ENCODE measurements at places on chromosomes 6 and 20.

DNA sequence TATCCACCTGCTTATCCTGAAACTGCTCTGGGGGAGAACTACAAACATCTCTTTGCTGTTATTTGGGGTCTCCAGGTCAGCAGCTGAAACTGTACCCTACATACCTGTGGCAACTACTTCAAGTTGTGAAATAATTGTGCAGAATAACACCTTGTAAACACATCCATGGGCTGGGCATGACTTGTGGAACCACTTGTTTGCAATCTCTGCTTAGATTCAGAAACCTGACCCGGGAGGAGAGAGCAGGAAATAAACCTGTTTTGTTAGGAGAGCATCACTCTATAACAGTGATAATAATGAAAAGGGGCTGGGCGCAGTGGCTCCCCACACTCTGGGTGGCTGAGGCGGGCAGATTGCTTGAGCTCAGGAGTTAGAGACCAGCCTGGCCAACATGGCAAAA, 183.1 kb downstream of the NFATC2 start:
- DNase-seq, result no peak

GRCh38 chr20:8127553-8128255, 4.4 kb upstream of the PLCB1 start:
- DNase-seq, result no peak

GRCh38 chr6:143698759-143699429, 21.1 kb downstream of the PHACTR2 start:
- no peak for DNase-seq

DNA sequence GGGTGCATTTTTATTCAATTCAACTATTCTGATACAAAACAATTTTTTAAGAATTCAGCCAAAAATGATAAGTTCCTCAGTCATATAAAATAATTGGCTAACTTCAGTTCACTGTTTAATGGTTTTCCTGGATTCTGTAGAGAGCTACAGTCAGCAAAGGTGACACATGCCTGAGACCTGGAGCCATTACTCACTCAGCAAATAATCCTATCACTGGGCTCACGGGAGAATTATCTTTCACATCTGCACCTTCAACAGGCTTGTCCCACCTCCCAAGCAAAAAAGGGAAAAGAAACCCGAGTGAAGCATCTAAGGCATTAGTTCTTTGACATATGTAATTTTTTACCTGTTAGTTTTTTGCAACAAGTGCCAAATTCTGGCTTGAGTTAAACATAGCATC, 34.9 kb upstream of the FOXA2 start:
- DNase-seq, result no peak

GRCh38 chr20:24334830-24335229, 134.6 kb upstream of the SYNDIG1 start:
- DNase-seq, result no peak

DNA sequence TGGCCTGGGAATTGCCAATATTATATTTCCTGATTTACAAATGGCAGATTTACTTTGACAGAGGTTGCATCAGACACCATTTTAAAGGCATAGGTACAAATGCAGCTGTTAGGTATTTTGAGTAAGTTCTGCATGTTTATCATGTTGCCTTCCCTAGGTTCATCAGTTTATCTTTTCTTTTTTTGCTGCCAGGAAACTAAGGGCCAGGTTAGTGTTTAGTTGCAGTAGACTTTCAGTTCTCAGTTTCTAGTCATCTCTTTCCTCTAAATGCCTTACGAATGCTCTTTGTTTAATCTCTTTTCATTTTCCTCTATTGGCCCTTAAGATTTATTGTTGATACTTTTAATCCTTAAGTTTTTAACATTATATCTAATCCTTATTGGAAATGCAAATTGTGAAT, 129.9 kb downstream of the SMAP1 start:
- DNase-seq, result no peak

DNA sequence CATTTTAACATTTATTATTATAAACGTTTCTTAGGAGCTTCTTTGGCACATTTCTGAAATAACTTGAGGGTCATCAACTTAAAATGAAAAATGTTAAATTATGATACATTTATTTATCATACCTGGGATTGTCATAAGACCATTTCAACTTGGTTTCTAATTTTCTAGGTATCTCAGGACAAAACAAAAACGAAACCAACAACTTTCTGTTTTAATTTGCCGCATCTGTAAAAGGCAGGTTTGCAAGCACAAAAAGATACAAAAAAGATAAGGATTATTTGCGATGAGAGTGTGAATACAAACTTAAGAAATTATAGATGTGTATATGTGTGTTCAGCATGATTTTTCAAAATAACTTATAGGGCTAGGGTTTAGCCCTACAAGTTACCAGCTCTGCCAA, 395.0 kb upstream of the RUNX2 start:
- no peak for DNase-seq

- DNase-seq, result no peak
Observed at GRCh38 chr6:154080461-154081189, 41.6 kb downstream of the OPRM1 start.

GRCh38 chr6:159914565-159914923, 23.8 kb downstream of the MAS1 start:
- no peak for DNase-seq

DNA sequence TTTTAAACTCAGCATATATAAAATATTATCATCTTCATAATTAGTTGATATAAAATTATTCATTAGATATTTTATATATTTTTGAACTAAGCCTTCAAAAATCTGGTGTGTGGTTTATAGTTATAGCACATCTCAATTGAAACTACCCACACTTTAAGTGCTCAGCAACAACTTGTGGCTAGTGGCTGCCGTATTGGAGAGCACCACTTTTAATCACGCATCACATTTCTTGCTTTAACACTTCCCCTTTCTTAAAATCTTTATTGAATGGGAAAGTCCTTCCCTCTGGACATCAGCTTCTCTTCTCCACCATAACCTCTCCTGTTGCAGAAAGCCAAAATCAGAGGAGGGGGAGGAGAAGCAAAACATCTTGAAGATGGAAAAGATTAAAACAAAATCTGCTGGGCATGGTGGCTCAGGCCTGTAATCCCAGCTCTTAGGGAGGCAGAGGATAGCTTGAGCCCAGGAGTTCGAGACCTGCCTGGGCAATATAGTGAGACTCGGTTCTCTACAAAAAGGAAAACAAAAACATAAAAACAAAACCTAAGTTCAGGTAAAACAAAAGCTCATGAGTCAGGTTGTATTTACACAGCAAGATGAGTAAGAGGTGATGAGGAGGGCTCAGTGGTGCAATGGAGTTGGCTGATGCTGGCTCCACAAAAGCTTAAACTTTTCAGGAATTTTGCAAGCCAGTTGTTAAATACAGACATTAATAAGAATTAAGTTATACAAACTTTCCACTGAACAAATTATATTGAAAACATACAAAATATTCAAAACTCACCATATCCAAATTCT, 237.0 kb upstream of the SUPT3H start:
- DNase-seq, result no peak

DNA sequence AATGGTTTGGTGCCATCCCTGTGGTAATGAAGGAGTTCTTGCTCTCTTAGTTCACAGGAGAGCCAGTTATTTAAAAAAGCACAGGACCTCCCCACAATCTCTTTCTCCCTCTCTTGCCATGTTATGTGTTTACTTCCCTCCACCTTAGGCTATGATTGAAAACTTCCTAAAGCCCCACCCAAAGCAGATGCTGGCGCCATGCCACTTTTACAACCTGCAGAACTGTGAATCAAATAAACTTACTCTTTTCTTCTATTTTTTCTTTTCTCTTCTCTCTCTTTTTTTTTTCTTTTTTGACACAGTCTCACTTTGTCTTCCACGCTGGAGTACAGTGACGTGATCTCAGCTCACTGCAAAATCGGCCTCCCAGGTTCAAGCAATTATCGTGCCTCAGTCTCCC, 508.4 kb upstream of the EPHA7 start:
- DNase-seq, result no peak

DNA sequence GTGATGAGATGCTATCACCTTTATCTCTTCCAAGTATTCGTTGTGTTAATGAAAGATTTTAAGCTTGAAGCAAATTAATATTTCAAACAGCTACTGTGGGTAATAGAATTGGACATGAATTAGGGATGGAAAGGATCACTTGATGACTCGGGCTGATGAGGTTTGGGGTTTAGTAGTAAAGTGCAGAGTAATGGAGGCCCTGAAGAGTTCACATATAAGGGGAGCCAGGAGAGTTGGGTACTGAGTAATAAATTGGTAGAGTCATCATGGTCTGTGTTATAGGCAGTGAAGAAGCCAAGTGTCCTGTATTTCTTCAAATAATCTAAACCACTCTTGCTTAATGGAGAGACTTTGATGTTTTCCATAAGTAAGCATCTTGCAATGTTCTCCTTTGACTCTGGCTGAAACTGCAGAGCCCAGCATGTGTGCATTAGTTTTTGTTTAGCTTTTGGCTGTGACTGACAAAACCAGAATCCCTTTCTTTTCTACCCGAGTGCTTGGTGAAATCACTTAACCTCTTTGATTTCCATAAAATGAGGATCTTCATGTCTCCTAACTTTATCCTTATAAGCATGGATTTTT, 57.6 kb downstream of the L3MBTL3 start:
- DNase-seq, result no peak

- DNase-seq, result no peak
Observed at GRCh38 chr6:136791296-136792094, 782 bp downstream of the MAP3K5 start.

- peak; percentile 89 for DNase-seq
Observed at GRCh38 chr20:3795511-3796468, at the start of gene CDC25B. Gene CDC25B (plus strand): TSS chr20:3796310. CDS start chr20:3796532, 222 bp downstream.

DNA sequence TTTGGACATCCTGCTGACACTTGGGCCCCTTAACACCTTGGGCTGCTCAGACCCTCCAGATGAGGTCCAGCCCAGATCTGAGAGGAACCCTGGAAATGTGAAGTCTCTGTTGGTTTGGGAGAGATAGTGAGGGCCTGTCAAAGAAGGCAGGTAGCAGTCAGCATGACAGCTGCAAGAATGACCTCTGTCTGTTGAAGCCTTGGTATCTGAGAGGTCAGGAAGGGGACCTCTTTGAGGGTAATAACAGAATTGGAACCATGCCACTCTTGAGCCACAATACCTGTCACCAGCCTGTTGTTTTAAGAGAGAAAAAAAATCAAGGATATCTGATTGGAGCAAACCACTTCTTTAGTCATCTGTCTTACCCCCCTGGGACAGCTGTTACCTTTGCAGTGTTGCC, 4.2 kb downstream of the SYS1 start:
- no peak for DNase-seq

- DNase-seq, result no peak
Observed at GRCh38 chr6:76862936-76863335, 600.4 kb downstream of the HTR1B start.

DNA sequence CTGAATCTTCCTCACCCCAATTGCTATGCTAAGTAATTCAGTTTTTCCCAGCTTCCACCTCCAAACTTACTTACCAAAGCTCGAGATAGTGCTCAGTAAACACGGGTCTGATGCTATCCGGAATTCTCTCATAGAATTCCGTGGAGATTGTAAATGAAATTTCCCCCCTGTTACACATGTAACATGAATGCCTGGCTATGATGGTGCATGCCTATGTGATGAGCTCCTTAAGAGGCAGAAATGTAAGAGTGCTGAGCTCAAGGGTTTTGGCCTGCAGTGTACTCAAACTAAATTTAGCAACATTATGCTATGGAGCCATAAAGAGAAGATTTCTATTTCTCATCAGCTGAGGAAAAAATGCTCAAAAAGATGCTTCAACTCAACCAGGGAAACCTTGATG, 133.4 kb upstream of the FUT9 start:
- DNase-seq, result no peak

DNA sequence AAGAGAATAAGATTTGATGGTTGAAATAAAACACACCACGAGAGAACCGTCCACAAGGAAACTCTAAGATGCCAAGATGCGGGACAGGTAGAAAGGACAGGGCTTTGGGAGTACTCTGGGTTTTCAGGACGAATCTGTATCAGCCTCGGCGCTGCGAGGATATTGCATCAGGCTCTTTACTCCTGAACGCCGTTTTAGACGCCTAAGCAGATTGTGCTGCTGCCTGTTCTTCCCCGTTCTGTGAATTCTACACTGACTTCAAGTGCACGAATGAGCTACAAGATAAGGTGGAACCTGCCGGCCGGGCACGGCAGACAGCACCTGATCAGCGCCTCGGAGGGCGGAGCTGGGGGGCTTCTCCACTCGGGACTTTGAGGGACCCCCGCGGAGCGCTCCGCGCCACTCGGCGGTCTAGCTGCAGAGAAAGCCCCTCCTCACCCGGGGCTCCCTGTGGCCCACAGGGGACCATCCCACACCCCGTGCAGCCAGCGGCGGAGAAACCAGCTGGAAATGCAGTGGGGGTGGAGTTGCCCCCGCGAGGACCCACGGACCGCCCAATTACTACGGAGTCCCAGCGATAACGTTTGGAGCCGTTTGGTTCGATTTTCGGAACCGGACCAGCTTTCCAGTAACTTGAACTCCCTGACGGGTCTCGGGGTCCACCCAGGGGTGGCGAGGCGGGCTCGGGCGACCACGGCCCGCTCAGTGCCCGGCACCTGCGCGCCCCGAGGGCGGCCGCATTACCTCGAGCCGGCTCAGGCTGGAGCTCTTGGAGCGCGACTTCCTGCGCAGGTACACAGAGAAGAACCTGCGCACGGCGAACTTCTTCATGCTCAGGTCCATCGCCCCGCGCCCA, 646 bp downstream of the RPS6KA2 start:
- DNase-seq, result peak; percentile 61

DNA sequence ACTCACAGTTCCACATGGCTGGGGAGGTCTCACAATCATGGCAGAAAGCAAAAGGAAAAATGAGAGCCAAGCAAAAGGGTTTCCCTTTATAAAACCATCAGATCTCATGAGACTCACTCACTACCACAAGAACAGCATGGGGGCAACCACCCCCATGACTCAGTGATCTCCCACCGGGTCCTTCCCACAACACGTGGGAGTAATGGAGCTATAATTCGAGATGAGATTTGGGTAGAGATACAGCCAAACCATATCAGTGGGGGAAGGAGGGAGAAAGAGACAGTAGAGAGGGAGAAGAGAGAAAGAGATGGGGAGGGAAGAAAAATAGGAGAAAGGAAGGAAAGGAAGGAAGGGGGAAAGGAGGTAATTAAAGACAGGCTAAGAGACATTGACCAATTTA, 30.1 kb downstream of the GMDS start:
- DNase-seq, result no peak

DNA sequence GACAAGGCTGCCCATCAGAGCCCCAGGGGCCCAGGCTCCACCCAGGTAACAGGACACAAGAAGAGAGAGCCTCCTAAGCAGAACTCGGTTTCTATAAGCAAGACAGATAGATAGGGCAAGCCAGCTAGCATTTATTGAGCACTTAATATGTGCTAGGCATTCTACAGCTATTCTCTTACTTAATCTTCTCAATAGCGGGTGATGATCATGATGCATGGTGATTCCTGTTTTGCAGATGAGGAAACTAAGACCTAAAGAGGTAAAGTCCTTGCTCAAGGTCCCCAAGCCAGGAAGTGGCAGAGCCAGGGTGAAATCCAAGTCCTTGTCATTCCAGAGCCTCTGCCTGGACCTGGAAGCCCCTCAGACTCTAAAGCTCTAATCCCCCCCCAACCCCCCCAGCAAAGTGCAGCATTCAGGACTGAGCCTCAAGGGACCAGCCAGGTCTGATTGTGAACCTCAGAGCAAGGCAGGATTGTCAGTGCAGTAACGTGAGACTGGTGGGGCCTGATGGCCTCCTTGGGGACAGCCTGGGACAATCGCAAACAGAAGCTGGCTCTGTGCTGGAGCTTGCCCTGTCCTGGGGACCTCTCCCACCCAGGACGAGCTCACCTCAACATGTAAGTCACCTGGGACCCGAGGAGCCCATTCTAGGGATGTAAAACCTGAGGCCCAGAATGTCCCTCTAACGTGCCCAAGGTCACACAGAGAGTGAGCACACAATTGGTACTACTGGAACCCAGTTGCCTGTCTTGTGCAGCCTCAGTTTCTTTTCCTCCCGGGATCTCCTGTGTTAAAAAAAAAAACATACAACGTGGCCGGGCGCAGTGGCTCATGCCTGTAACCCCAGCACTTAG, 48.4 kb upstream of the PTGIS start:
- no peak for DNase-seq

GRCh38 chr20:15610787-15611186, 962.5 kb downstream of the KIF16B start:
- DNase-seq, result no peak

All from NCI-H1092 (cell line).